ENCODE measurements at places on chromosomes 7 and 10.

DNA sequence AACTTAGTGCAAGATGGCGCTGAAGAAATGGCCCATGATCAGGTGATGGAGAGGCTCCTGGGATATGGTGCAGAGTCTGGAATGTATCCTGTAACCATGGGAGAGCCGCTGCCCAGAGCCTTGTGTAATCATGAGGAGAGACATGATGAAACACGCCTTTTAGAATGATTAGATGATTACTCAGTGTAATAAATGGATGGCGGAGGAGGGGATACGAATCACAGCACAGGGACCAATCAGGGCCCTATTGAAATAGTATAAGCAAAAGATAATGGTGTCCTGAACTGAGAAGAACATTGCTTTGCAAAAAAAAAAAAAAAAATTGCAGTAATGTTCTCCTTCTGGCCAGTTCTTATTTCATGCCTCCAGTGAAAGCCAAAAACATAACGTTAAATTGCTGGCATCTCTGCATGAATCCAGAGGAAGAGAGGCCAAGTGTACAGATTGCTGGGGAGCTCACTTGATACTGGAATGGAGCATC is 668.5 kb upstream of the AUTS2 start:
- no peak for DNase-seq

- no peak for DNase-seq
These were observed 508.5 kb downstream of the DNAJB6 start for GRCh38 chr7:157845203-157845835.

DNA sequence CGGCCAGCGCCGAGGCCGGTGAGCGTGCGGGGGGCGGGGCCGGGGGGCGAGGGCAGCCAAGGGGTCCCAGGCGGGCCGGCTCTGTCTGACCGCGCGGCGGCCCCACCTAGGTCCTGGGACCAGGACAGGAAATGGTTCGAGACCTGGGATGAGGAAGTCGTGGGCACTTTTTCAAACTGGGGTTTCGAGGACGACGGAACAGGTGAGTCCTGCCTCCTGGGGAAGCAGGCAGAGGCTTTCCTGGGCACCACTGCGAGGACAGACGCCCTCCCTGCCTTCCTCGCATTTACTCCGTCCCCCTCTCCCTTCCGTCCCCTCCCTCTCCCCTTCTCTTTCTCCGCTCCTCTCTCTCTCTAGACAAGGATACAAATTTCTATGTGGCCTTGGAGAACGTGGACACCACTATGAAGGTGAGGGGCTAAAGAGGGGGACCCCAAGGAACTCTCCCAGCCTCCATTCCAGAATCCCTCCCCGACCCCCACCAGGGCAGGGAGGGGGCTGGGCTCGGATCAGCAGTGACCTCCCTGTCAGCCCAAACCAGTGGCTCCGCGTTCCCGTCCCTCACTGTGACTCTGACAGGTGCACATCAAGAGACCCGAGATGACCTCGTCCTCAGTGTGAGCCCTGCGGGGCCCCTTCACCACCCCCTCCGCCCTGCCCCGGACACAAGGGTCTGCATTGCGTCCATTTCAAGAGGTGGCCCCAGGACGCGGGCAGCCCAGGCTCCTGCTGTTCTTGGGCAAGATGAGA is 2.6 kb upstream of the MUC12 start:
- no peak for DNase-seq

GRCh38 chr10:20494474-20494873 is 402.6 kb downstream of the NEBL start:
- DNase-seq, result no peak

DNA sequence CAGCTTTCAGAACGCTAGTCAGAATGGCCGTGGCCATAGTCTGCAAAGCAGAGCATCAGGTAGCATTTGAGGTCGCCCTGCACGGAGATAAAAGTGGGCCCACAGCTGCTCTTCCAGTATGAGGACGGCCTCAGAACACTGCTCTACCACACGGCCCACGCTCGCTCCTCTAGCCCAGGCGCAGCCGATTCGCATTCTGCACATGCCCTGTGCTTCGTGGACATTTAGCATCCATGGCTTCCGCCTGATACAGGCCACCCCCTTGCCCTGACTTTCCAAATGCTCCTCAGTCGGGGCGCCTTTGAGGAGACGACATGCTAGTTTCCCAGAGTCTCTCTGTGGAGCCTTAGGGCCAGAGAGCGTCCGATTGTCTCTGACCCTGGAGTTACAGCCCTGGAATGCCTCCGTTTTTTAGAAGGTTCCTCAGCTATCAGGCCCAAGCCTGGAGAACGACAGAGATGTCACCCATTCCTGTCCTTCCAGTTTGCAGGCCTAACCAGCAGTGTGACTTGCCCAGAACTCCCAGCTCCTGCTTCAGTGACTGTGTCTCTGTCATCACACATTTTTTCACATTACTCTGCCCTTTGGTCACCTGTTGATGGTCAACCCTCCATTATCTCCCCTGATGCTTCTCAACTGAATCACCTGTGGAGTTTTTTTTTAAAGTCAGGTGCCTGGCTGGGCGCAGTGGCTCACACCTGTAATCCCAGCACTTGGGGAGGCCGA is 14.3 kb downstream of the STRA8 start:
- peak; percentile 5 for DNase-seq

- no peak for DNase-seq
These were observed 31.2 kb downstream of the GFRA1 start for GRCh38 chr10:116241642-116242410.

DNA sequence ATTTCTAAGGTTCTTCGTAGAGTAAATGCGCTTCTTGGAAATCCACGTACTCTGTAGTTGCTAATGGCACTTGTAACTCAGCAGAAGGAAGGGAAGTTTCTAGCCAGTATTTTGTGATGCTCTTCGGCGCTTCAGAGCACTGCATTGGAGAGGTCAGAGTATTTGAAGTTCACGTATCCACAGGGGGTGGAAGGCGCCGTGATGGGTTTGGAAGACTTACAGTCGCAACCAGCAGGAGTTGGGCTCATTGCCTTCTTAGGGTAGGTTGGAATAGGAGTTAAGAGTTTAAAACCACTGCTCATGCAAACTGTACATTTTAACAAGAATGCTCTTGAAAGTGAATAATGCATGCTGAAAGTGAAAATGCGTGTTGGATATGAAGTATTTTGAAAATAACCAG is 49.1 kb downstream of the SHH start:
- no peak for DNase-seq

- DNase-seq, result no peak
These were observed 16.5 kb downstream of the MGMT start for GRCh38 chr10:129483430-129484010.

DNA sequence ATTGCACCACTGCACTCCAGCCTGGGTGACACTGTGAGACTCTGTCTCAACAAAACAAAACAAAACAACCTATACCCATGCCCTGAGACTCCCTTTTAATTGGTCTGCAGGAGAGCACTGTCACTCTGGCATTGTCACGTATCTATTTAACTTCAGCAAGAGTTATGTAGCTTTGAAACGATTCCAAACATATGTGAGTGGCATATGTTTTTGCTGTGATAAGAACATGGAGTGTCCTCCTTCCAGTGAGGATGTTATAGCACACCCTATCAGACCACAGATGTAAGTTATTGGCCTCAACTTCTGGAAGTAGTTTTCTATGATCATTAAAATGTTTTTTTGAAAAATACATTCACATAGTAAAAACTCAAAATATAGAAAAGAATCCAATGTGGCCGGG is 15.5 kb upstream of the DNAJC12 start:
- no peak for DNase-seq
